IPS-NIHi11 (cell line): ENCODE measurements at places on chromosomes 6 and 20.
A peak's percentile ranks its signal among the peaks of the same experiment; 100 is the strongest.

GRCh38 chr6:26031151-26031594 is 56.1 kb upstream of the HFE start:
- no peak for DNase-seq

DNA sequence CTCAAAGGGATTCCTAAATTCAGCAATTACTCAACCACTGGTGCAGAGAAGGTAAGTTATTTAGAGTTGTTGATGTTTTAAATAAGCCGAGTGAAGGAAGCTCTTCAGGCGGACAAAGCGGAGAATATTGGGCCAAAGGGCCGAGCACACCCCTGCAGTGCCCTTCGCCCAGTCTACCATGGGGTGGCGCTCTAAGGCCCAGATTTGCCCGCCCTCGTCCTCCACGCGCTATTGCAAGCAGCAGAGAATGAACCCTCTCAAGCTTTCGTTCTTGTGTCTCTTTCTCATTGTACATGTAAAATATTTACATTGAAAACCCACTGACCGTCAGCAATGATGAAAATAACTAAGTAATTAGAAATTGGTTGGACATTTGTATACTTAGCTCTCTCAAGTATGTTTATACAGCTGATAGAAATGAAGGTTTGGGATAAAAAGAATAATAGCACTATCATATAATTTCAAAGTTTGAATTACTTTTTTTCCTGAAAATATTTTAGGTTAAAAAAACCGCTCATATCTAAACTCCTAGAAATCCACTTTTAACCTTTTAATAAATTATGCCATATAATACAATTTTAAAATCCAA is 195.0 kb upstream of the CEP162 start:
- peak; percentile 62 for DNase-seq

DNA sequence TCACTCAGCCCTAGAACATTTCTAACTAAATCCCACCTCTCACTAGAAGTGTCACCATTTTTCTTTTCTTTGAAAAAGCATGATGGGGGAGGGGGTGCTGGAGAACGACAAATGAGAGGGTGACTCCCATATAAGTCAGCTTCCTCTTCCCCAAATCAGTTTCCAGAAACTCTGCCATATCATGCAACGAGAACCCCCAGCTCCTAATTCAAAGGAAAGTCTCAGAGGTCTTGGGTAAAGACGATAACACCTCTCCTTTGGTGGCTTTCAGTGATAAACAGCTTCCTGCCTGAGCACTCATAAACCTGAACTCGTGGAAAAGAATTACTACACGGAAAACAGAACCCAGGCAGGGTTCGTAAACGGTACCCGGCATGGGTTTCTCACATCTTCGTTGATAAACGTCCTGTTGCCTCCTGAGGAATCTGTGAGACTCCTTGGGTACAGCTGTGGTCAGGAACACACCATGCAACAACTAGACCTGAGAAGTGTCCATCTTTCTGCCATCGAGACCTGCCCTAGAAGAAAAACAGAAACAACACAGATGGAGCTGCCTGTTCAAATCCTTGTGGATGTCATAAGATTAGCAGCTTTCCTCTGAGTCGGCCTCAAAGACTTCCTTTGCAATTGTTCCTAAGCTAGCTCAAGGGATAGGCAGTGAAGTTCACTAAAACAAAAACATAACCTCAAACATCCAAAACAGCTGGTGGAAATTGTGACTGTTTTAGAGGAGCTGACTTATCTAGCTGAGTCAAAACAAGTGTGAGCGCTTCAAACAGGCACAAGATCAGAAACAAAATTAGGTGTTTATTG is 185.8 kb upstream of the PRDM1 start:
- DNase-seq: no peak

DNA sequence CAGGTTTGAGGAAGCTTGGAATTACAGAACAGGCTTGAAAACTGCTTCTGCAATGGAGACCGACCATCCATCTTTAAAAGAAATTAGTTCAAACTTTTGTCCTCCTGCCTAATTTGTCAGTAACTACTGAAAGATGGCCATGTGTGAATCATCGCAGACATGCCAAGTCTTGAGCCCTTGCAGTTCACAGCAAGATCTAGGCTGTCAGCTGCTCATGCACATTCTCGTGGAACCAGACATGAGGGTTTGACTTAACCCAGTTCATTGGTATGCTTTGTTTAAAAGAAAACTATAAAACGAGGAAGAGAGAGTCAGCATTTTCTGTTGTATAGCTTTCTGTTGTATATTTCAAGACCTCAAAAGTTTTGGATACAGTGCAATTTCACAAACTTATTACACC is 74.0 kb upstream of the SAMD5 start:
- no peak for DNase-seq

DNA sequence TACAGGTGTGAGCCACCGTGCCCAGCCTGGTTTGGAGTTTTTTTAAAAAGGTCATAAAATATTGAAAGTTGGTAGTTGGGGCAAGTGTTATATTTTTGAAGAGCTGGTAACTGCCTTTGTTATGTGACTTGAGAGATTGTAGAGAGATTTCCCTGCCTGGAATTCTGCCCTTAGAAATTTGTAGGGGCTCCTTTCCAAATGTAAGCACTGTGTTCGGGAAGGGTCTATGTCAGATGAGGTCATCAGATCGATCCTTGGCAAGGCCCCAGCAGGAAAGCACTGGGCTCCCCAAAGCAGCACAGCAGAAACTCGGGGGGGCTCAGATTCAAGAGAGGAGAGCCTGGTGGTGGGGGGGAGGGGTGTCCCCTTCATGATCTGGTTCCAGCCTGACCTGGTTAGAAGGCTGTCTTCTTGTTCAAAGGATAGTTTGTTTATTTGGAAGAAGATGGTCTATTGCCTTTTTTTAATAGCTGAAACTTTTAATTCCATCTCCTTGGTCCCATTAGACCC is 220.2 kb downstream of the UST start:
- DNase-seq: no peak

- no peak for DNase-seq
These were observed 87.8 kb downstream of the CENPW start for GRCh38 chr6:126427713-126428112.

DNA sequence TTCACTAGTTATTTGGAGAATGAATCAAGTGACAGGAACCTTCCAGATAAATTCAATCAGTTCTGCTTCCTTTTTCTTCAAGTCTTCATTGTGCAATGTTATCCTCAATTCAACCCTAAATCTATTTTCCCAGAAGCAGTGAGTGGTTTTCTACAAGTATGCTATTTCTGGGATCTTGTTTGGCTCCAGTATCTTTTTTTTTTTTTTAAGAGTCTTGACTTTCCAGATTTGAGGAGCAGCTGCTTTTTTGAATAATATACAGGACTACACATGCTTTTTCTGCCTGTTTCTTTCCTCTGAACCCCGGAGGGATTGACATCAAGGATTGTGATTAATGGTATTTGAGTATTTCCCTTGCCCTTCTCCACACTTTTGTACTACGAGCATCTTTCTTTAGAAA is 339.2 kb upstream of the JAG1 start:
- DNase-seq: no peak

DNA sequence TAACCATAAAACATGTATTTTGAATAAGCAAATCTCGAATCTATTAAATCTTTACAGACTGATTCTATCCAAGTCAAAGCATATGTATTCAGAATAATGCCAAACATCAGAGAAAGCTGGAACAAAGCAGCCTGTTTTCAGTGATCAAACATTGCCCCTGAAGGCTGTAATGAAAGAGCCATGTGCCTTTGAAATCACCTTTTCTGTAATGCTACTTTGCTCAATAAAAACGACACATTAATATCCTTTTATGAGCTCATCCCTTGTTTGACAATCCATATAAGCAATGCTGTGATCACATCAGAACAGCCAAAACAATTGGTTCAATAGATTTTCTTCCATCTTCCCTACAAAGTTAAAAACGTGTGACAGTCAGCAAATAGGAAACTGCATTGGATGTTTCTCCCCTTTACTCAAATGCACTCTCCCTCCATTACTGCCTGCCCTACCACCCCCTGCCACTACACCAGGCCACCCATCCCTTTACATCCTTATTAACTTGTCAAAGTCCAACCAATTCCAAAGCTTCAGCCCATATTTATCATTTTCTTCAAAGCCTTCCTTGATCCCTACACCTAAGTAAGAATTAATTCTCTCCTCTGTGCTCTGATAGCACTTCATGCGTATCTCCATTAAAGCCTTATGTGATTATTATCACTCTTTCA is 42.0 kb downstream of the THEMIS start:
- DNase-seq: peak; percentile 8

- DNase-seq: no peak
These were observed 102.0 kb downstream of the HIVEP1 start for GRCh38 chr6:12114055-12114503.

DNA sequence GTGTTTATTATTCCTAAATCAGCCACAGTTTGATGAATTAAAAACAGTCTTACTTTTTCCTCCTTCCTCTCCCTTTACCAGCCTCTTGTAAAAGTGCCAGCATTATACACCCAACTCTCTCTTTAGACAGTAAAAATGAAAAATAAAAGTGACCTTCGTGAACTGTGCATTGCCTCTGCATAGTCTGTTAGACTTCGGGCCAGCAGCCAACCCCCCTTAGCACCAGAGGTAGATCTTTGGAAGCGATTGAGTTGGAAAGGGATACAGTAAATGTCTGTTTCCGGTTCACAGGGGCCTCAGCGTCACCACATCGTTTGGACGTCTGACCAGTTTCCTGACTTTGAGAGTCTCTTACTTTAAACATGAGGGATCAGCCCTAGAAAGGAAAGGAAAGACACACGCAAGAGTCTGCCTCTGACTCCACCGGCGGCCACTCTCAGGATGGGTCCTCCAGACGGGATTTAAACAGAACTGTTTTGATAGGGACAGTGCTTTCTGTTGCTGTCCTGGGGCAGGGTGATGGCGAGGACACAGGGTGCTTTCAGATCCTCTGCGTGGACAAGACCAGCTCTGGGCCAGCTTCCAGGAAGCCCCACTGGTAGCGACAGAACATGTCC is 206.6 kb upstream of the PREP start:
- no peak for DNase-seq
